ENCODE measurements at places on chromosomes 6 and 20.

DNA sequence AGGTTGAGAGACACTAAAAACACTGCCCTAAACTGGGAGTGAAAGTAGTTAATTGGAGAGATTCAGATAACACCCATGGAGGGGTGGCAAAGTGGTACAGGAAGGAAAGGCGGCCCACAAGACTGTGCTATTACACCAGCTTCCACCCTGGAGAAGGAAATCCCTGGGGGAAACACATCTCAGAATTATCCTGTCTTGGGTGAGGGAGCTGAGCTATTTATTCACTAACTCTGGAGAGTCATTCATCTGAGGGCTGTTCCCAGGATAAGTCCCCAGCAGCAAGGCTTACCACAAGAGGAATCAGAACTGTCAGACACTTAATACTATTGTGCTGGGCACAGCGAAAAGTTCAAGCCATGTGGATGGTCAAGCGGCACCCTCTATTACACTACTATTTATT lies 9.9 kb downstream of the TBCC start:
- DNase-seq: no peak

DNA sequence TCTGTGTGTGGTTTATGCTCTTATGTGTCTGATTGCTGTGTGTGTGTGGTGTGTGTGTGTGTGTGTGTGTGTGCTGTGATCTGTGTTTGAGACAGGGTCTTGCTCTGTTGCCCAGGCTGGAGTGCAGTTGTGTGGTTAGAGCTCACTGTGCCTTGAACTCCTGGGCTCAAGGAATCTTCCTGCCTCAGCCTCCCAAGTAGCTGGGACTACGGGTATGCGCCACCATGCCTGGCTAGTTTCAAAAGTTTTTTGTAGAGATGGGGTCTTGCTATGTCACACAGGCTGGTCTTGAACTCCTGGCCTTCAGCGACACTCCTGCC lies 3.4 kb upstream of the ZNF512B start:
- no peak for DNase-seq

- no peak for DNase-seq
These were observed 6.7 kb upstream of the TTK start for GRCh38 chr6:79997728-79998127.

GRCh38 chr6:45469663-45470062 lies 91.9 kb upstream of the SUPT3H start:
- DNase-seq: no peak

- no peak for DNase-seq
These were observed 36.2 kb downstream of the RIOK1 start for GRCh38 chr6:7425808-7426190.

- DNase-seq: no peak
These were observed 937 bp downstream of the AKAP7 start for GRCh38 chr6:131136021-131136786.

DNA sequence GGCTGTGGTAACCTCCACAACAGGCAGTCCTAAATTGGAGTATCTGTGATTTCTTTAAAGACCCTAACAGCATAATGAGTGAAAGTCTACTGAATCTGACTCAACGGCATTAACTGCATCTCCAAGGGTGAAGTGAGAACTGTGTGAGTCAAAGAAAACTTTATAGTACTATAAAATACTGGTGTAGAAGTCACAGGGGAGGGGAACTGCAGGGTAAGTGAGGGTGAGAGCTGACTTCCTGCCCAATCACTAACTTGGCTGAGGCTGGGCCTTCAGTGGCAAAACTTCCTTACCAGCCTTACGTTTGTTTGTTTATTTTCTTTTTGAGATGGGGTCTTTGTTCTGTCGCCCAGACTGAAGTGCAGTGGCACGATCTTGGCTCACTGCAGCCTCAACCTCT lies 109.8 kb downstream of the PTPRK start:
- DNase-seq: no peak

DNA sequence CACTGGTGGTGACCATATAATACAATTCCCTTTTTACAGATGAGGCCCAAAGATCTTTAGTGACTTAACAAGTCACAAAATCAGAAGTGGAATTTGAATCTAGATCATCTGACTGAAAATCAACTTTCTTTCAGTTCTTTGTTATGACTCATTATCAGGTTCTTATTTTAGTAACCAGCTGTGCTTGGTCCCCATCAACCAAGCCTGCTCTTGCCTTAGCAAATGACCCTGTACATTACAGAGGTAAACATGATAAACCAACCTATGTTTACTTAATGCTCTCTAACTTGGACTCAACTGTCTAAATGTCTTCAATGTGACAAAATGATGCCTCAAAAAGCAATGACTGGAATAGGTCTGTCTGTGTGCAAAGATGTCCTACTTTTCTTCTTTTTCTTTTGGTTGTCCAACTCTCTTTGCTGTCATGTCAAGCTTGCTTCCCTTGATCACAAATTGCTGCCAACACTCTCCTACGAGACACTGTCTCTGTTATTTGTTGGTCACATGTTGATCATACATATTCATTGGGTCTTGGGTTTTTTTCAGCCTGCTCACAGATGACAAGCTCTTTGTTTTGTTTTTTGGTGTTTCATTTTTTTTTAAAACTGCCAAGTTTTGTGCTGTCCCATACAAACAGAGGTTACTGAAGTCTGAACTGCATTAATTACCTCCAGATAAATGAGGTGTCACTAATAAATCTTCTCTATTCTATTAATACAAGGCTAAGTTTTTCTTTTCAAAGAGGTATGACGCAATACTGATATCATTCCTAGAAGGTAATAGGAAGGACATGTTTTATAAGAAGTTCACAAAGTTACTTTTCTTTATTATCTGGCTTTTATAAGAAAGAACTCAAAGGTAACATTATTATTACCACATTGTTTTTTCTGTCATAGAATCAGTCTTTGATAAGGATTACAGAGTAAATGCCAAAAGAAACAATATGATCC lies 62.2 kb upstream of the PLN start:
- DNase-seq: no peak

GRCh38 chr6:71259888-71260604 lies 28.6 kb upstream of the OGFRL1 start:
- DNase-seq: no peak

GRCh38 chr6:9540126-9540525 lies 874.7 kb downstream of the TFAP2A start:
- DNase-seq: no peak

DNA sequence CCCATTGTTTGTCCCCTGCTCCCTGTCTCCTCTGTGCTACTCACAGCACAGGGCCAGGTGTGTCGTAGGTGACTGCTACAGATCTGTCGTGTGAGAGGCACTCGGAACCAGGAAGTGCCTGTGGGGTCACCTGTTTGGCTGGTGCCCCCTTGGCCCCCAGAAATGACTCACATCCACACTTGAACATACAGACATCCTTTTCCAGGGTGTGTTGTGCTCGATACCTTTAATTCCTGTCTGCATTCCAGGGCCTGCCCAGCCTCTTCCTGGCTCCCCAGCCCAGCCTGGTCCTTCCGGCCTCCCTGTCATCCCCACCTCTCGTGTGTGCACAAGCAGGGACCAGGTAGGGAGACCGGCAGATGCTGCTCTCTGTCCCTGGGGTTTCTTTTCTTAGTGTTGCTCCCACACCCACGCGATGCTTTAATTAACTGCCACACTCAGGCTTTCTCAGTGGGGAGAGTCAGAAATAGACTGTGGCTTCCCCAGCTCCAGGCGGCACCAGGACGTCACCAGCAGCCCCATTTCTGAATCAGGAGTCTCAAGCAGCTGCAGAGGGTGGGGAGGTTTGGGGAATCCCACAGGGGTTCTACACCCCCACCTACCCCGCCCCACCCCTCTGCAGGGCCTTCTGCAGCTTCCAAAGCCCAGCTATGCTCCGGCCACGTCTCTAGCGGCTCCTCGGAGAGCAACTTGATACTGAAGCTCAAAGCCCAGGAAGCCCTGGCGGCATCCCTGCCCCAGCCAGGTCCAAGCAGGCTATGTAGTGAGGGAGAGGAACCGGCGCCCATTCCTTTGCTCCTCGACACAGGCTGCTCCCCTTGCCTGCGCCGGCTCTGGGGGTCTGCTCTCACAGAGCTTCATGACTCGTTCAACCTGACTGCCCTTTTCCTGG lies 102.2 kb downstream of the SYCP2 start:
- DNase-seq: no peak

GRCh38 chr20:41969656-41970055 lies 351.5 kb upstream of the CHD6 start:
- DNase-seq: no peak

DNA sequence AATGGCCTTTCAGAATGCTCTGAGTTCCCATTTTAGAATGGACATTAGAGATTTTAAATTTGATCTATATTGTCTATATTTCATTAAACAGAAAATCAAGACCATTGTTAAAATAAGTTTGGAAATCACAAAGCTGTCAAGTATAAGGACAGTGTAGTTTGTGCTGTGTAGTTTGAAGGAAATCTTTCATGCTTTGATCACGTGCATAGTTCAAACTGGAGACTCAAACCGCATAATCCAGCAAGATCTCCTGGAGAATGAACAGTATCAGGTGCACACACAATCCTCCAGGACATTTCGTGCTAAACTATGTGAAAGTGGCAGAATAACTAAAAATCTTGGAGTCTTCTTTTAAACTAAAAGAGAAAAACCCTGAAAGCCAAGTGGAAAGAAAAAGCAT lies 60.8 kb upstream of the TBXT start:
- no peak for DNase-seq

DNA sequence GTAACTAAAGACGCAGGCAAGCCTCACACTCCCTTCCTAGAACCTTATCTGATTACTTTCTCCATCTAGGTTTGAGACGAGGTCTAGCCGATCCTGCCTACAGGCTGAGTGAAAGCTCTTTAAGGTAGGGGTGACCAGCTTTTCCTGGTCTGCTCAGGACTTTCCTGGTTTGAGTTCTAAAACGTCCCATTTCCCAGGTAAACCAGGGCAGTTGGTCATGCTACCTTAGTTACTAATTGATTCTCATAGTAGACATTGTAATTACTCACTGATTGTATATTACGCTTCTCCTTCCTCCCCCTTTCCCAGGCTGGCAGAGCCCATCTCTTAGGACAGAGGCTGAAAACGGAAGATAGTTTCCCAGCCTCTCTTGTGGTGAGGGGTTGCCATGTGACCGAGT lies 27.9 kb upstream of the RSPO4 start:
- no peak for DNase-seq

- no peak for DNase-seq
These were observed 112.3 kb downstream of the RCAN2 start for GRCh38 chr6:46378882-46379416.

- DNase-seq: no peak
These were observed 4.0 kb downstream of the MAP3K5 start for GRCh38 chr6:136788069-136788902.

- DNase-seq: no peak
These were observed 214.4 kb downstream of the RNF144B start for GRCh38 chr6:18601516-18602020.

DNA sequence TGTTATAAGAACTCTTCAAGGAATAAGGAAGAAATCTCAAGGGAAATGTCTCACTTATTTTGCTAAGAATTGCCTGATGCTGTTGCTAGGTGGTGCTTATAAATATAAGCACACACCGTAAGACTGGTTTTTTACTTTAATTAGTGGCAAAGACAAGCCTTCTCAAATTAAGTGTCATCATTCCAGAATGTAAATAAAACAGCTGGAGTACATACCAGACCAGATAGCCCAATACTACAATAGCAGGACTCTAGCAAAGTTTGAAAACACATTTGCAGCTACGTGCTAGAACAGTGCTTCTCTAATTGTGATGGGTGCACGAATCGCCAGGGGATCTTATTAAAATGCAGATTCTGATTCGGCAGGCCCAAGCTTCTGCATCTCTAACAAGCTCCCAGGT lies 6.8 kb downstream of the CNKSR3 start:
- DNase-seq: no peak

DNA sequence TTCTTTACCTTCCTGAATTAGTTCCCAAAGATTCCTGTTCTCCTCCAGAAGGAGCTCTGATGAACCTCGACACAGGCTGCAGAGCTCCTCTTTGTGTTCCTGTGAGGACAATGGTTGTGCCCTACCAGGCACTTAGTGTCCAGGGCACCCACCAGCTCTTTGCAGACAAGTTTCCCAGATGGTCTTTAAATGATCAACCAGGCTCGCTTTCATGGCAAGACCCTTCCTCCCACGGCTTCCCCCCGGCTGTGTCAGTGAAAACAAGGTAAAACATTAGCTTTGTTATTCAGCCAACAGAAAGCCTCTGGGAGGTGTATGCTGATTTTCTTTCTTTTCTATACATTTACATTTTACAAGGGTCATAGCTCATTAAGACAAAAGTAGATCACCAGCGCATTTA lies 32.3 kb upstream of the CNKSR3 start:
- DNase-seq: no peak

GRCh38 chr20:41631826-41632225 lies 13.6 kb upstream of the CHD6 start:
- DNase-seq: no peak

GRCh38 chr6:111959766-111960165 lies 86.5 kb upstream of the FYN start:
- DNase-seq: no peak

DNA sequence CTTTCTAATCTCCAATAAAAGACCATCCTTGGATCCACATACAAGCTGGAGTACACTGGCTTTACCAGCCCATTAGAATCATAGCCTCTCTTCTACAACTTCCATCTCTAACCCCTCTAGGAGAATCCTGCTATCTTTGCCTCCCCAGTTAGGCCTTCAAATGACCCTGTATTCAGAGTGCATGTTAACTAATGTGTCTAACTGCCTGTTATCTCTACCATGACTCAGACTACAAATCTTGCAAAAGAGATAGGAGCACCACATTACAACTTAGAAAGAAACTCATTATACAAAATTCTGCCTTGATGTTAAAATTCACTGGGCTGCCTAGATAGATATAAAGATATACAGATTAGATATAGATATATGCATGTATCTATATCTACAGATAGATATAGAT lies 28.2 kb downstream of the GPR63 start:
- no peak for DNase-seq

DNA sequence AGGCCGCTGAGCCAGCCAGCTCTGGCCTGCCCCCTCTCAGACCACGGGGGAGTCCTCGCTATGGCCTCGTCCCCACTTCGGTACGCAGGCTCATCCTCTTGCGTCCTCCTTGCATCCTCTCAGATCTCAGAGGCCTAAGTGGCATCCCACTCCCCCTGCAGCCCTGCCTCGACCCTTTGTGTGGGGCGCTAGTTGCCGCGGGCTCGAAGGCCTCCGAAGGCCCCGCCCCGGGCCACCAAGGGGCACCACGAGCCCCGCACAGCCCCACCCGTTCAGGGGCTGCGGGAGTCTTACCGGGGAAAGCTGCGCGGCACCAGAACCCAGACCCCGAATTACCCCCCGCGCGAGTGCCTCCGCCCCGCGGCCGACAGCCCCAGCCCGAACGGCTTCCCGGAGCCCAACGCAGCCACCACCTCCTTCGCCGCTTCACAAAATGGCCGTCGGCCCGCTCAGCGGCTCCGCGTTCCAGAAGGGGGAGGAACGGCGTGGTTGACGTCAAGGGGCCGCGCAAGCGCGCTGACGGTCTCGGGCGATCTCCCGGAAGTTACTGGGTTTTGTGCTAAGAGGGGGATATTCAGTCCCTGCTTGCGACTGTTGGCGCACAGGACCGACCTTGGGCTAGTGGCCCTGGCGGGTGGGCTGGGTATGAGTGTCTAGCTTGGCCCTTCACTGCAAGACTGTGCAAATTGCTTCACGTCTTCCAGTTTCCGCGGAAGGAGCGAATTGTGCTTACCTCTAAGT lies at the start of the genes CPNE1 and RBM12:
Gene CPNE1 (minus strand): TSS at position 435 of the 741 bp plus-strand sequence. CDS start 31,977 bp downstream, outside the sequence.
Gene RBM12 (minus strand): TSS at position 435 of the 741 bp plus-strand sequence. CDS start 9,578 bp downstream, outside the sequence.
- peak; percentile 94 for DNase-seq

GRCh38 chr6:8570256-8570920 lies 135.0 kb upstream of the SLC35B3 start:
- DNase-seq: no peak
